CD4-positive, alpha-beta T cell treated with Interleukin-10 for 1 hour (primary cell): ENCODE measurements at places on chromosomes 6 and 20.

- no peak for DNase-seq
These were observed 14.0 kb downstream of the TPD52L2 start for GRCh38 chr20:63878899-63879663.

GRCh38 chr6:53614676-53615075 lies 50.9 kb downstream of the KLHL31 start:
- no peak for DNase-seq

DNA sequence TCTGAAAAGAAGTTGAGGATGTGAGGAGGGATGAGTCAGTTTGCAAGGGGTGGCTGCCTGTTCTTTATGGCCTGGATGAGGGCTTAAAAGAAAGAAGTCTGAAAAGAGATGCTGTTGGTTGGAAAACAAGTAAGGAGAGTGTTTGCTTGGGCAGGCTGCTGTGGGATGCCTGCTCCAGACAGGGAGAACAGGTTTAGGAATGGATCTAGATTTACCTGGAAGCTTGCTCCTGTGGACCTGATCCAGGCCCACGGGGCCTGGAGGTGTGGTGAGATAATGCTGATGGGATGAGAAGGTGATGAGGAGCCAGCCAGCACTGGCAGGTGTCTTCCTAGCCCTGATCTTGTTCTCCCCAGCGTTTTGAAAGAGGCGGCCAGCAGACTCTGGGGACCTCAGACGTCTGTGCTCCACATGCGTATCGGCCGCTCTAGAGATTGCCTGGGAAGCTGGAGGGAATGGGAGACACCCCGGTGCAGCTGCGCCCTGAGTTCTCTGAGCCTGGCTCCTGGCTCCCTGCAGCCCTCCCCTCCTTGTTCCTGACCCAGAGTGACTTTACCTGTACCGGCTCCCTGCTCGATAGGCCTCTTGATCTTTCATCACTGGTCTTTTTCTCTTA lies 331.3 kb downstream of the ZFAND3 start:
- no peak for DNase-seq

DNA sequence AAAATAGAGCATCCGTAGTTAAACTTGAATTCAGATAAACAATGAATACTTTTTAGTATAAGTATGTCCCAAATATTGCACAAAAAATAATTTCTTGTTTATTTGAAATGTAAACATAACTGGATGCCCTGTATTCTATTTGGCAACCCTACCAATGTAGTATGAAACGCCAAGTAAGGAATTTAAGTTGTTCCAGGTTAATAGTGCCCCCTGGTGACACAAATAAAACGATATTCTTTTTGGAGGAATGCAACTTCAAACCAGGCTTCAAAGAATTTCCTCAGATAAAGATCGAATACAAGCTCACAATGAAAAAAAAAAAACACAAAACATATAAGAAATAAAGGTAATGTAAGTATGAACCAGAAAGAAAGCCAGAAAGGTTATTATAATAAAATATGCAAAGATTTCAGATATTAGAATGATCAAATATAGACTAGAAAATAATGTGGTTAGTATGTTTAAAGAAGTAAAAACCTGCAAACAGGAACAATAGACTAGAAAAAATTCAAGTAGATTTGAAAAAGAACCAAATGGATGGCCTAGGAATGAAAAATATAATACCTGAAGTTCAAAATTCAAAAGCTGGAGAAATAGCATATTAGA lies 18.4 kb upstream of the AKAP7 start:
- peak; percentile 52 for DNase-seq

- DNase-seq, result no peak
These were observed 279.7 kb downstream of the KIF16B start for GRCh38 chr20:16293590-16293989.

DNA sequence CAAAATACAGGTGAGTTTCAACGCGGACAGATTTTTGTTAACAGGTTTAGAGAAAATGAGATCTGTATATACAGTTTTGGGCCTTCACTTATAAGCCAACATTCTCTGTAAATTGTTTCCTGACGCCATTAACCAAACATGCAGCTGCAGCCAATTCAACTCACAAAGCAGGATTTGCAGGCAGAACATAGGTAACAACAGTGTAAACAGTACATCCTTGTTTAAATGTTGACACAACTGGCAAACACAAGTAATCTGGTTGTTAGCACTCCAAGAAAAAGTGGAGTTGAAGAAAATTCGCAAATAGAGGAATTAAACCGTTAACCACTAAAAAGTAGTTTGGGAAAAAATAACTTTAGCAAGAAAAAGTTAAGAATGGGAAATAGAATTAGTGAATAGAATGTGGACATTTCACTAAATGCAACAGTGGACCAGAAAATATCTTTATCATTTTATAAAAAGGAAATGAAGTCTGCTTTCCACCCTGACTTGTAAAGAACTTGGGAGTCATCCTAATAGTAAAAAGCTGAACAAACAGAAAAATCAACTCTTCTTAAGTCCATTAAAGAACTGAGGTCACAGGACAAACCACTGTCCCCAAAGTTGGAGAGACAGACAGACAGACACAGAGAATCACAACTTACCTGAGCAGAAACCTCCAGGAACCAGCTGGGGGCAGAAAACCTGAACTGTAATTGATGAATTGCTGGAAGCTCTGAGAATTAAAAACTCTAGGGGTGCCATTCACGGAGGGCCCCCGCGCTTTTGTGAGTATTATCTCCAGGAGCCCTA lies 10.1 kb downstream of the SMIM28 start:
- DNase-seq, result no peak

- no peak for DNase-seq
These were observed 626.5 kb upstream of the NRSN1 start for GRCh38 chr6:23499549-23499948.

- no peak for DNase-seq
These were observed 28.2 kb downstream of the PDRG1 start for GRCh38 chr20:31923388-31924331.

DNA sequence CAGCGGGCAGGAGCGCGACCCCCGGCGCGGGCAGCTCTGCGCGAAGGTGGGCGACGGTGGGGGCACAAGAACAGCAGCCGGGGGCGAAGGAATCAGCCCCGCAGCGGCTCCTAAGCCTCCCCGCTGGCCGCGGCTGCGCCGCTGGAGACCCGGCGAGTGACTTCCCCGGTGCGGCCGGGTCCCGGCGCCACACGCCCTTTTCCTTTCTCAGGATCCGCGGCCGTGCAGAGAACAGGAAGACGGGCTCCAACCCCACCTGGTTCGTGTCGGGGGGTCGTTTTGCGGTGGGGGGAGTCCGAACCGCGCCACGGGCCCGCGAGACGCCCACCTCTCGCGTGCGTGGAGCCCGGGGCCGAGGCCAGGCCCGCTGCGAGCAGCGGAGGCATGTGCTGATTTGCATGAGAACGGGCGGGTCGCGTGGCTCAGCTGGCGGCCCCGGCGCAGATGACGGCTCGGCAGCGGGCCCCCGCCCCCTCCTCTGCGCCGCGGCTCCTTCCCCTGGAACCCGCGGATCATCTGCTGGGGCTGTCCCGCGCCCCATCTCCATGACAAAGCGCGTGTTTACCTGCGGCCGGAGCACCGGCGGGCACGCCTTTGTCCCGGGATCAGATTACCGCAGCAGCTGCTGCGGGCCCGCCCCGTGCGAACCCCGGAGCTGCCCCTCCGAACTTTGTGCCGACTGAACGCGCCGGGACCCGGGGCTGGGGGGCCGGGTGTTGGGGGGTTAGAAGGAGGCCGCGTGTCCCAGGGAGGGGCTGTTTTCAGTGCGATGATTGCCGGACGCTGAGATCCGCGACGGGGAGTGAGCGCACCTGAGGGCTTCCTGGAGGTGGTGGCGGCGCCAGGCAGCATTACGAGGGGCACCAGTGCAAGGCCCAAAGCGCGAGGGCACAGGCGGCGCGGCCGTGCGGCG lies 4.9 kb upstream of the DLL1 start:
- DNase-seq, result no peak

GRCh38 chr20:46995561-46996142 lies 101.0 kb downstream of the EYA2 start:
- no peak for DNase-seq

GRCh38 chr6:125020385-125020784 lies 58.1 kb downstream of the RNF217 start:
- DNase-seq, result no peak

DNA sequence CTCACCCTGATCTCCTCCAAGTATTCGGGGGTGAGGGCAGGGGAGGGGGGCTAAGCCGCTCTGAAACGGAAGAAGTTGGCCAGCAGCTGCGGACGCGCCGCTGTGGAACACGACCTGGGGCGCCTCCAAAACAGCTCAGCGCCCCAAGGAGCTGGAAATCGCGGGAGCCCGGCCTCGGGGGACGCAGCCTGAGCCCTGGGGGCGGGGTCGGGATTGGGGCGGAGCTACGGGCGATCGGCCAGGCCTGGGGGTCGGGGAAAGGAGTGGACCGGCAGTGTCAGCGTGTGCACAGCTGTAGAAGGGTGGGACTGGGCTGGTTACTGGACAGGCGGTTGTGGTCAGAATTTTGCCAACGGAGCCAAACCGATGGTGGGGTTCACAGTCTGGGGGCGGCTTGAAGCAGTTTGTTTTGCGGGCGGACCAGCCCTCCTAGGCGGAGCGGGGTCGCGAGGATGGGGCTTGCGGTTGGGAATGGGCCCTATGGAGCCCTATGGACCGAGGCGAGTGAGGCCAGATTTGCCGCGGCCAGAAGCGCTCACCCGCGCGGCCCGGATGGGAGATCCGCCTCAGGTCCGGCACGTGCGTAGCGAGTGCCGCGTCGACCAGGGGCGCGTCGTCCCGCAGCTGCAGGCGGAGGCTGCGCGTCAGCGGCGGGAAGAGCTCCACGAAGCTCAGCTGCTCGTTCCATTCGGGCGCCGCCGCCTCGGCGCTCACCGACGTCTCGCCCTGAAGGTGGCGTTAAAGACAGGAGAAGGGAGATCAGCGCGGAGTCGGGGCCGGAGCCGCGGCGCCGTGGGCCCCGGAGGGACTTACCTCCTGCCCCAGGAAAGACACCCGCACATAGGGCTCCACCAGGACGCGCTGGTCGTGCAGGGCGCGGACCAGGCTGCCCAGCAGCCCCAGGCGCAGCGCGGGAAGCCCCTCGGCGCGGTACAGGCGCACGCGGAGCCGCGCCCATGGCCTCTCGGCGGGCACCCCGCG lies 14.3 kb upstream of the SPAG4 start:
- peak; percentile 84 for DNase-seq
